Keratinocyte (primary cell): ENCODE measurements at places on chromosomes 16 and 17.

GRCh38 chr16:397736-398332, 835 bp downstream of the NME4 start:
- DNase-seq: no peak
- no peak overlapping the region for H3K4me3 ChIP-seq
- no peaks in the 10 kb centered on the region for H3K27me3 ChIP-seq
- H3K27ac ChIP-seq: no peak overlapping the region
- peaks cover 2% of the 10 kb centered on the region for H3K36me3 ChIP-seq

DNA sequence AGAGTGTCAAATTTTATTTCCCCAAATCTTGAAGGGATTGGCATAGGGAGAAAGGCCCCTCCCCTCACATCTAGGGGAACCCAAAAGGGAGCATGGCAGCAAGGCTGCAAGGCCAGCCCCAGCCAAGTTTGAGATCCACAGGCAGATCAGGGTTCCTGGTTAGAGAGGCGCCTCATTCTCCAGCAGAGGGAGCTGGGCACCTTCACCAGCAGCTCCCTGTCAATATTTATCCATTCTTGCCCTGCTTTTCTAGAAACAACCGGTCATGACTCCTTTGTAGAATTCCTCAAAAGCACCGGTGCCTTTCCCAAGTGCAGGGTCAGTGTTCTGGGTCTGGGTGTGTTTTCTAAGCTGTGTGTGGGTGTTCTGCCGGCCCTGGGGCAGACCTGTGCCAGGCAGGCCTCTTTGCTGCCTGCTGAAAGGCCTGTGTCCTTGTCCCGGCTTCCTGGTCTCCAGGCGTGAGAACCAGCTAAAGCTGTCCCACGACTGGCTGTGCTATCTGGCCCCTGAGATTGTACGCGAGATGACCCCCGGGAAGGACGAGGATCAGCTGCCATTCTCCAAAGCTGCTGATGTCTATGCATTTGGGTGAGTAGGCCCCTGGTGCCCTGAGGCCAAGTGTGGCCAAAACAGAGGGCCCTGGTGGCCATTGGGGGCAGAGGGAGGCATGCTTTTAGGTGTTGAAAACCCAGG, 21.2 kb upstream of the LGALS9 start:
- H3K27me3 ChIP-seq: no peaks in the 10 kb centered on the region
- H3K36me3 ChIP-seq: no peaks in the 10 kb centered on the region
- DNase-seq: no peak

DNA sequence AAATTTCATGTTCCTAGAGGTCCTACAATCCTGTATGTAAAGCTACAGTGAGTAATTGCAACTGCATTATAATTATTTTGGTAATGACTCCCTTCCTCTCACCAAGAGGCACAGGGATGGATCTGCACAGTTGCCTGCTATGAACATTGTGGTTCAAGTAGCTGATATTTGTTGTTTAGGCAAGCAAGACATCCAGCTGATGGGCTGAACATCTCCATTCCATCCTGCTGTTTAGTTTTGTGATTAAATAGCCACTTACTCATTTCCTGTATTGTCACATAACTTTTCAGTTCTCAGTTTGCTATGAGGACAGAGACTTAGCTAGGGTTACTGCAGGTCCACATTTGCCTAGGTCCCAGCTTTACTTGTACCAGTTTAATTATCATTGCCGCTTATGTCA, 181.2 kb upstream of the TBX2 start:
- H3K4me1 ChIP-seq: no peaks in the 10 kb centered on the region
- H3K27me3 ChIP-seq: no peaks in the 10 kb centered on the region
- H3K4me3 ChIP-seq: no peak overlapping the region
- no peak for DNase-seq

DNA sequence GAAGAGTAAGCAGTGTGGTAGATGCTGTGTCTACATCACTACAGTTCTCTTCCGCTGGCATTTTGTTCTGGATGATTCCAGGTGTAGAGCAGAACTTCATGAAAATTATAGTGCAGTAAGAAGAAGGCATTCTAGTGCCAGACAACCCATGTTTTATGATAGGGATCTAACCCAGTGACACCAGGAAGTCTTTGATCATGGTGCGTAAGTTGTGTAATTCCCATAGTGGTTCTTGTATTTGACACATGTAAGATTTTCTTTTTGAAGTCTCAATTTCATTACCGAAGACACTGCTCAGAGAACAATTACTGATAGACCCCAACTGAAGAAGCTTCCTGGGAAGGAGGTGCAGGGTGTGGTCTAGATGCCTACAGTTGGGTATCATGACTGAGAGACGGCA, 356.9 kb downstream of the CA10 start:
- DNase-seq: no peak
- H3K27me3 ChIP-seq: no peaks in the 10 kb centered on the region
- no peak overlapping the region for H3K27ac ChIP-seq
- no peaks in the 10 kb centered on the region for H3K36me3 ChIP-seq
- H3K4me3 ChIP-seq: no peak overlapping the region
- no peaks in the 10 kb centered on the region for H3K4me1 ChIP-seq

- H3K4me3 ChIP-seq: no peak overlapping the region
- no peak overlapping the region for H3K27ac ChIP-seq
- no peak for DNase-seq
These were observed 5.7 kb downstream of the ZNF319 start for GRCh38 chr16:57994778-57995177.

DNA sequence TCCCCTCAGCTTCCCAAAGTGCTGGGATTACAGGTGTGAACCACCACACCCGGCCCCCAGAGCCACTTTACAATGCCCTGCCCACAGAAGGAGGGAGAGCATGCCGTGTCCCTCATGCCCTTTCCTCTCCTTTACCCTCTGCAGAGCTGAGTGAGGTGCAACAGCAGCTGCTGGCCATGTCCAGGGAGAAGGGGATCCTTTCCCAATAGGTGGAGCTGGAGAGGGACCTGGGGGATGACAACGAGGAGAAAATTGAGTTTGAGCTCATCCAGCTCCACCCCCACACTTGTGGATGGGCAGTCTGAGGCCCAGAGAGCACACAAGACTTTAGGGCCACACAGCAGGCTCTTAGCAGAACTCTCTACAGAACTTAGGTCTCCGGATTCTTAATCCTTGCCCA, 7.9 kb upstream of the GSDMA start:
- peaks cover 10% of the 10 kb centered on the region for H3K4me1 ChIP-seq
- H3K36me3 ChIP-seq: no peaks in the 10 kb centered on the region
- no peak overlapping the region for H3K4me3 ChIP-seq
- no peak for DNase-seq
- H3K27ac ChIP-seq: no peak overlapping the region

GRCh38 chr16:3878610-3879009, 1.9 kb downstream of the CREBBP start:
- no peaks in the 10 kb centered on the region for H3K27me3 ChIP-seq
- no peak overlapping the region for H3K27ac ChIP-seq
- H3K4me1 ChIP-seq: peaks cover 18% of the 10 kb centered on the region
- peak overlapping the region; percentile 88 for H3K4me3 ChIP-seq
- DNase-seq: no peak

DNA sequence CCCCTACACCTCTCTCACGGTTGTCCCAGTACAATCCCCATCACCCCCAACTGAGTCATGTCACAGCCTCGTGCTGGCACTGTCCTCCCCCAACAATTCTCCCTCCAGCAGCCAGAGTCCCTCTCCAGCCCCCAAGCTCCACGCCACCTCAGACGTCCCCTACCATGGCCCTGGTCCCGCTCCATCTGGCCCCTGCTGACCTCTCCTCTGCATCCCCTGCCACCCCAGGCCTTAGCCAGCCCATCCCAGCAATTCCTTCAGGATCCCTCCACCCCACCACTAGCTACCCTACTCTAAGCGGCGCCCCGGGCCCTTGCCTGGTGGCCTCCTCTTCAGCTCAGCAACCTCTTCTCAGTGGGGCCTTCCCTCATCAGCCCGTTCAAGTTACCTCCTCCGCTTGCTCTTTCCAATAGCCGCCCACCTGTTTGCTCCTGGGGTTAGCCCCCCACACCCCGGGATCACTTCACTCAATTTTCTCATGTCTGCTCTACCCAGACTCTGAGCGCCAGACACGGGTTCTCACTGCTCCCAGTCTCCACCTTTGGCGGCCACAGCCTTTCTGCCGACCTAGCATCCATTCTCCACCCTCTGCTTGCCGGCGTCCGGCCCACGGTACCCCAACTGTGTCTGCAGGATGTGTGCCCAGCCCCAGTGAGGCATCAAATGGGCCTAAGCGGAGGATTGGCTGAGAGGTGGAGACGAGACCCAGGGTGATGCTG, 92.2 kb upstream of the DNAH17 start:
- H3K4me3 ChIP-seq: no peak overlapping the region
- H3K4me1 ChIP-seq: peaks cover 60% of the 10 kb centered on the region
- DNase-seq: no peak
